ENCODE measurements at places on chromosomes 2 and 18.

DNA sequence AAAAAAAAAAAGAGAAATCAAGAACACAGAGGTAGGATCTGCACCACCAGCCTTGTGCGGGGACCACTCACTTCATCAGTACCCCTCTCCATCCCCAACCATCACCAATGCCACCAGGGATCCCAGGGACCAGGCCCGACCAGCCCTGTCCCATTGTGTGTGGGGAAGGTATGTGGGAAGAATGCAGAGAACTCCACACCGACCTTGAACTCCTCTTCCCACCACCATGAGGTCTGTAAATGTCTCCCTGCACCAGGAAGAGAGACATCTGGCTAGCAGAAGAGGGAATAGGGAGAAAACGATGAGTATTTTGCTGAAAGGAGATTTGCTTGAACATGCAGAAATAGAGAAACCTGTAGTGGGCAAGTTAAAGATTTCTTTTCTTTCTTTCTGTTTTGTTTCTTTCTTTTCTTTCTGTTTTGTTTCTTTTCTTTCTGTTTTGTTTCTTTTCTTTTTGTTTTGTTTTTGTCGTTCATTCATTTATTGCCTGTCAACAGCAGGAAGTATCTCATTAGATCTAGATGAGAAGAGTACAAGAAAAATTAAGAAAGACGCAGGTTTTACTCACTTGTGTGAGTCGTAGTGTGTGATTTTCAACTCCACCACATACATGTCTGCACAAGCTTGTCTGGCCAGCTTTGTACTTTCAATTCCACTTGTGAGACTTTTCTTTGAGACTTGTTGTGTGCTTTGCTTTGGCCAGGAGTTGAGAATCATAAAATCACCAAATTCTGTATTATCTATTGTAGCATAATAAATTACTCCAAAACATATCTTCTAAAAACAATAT, 179.8 kb upstream of the HAAO start:
- DNase-seq, result peak; percentile 45

GRCh38 chr2:241225983-241226382, 37.5 kb downstream of the ANO7 start:
- DNase-seq, result no peak

- DNase-seq, result no peak
These were observed 146.6 kb downstream of the VAPA start for GRCh38 chr18:10060469-10060782.

GRCh38 chr18:25608091-25608490, 256.1 kb upstream of the ZNF521 start:
- DNase-seq, result no peak

DNA sequence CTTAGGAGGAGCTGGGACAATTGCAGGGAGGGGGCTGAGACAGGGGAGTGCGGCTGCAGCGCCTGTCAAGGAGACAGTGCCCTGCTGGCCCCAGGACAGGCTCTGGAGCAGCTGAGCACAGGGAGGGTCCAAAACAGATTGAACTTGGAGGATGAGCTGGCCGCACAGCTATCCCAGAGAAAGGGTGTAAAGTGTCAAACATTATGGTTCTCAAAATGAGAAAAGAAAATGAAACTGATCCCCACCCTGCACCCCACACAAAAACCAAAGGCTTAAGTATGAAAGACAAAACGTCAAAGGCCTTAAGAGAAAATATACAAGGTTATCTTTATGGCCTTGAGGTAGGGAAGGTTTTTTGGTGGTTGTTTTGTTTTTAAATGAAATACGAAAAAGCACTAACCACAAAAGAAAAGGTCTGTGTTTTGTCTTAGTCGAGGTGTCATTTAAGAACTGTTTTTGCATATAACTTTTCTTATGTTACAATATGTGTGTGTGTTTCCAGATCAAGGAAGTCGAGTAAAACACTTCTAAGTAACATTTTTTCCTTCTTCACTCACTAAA, 111.8 kb downstream of the HDAC4 start:
- peak; percentile 31 for DNase-seq
